HepG2 (cell line): ENCODE measurements at places on chromosomes 2 and 18. TPM values are rescaled to one million over a fixed set of nuclear protein-coding genes. Genes with fewer than 3 reads are reported as not detected.

ACVR1C gene
- total RNA-seq = 0.59 and 1.0 TPM in 2 replicates

IWS1 gene
- 62.3 and 90.2 TPM in 2 replicates for total RNA-seq

ITGAV gene
- 35.8 and 60.4 TPM in 2 replicates for total RNA-seq

TBR1 gene
- total RNA-seq = not detected in 2 replicates

MRPL30 gene
- 75.3 and 118 TPM in 2 replicates for total RNA-seq
